ENCODE measurements at places on chromosomes 2 and 18.

DNA sequence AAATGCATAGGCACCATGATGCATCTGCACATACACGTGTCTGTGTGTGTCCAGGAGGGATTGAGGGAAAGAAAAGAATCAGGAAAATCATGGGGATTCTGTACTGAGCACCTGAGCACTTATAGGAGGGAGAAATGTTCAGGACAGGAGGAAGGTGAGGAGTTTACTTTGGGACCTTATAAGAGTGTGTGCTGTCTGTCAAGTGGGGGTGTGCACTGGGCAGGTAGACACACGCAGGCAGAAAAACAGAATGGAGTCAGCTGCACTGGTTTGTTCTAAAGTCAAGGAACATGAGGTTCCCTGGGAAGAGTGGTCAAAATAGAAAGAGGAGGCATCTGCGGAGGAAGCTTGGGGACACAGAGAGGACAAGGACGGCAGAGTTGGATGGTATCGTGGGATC, 92.2 kb upstream of the KCTD1 start:
- no peak for DNase-seq

DNA sequence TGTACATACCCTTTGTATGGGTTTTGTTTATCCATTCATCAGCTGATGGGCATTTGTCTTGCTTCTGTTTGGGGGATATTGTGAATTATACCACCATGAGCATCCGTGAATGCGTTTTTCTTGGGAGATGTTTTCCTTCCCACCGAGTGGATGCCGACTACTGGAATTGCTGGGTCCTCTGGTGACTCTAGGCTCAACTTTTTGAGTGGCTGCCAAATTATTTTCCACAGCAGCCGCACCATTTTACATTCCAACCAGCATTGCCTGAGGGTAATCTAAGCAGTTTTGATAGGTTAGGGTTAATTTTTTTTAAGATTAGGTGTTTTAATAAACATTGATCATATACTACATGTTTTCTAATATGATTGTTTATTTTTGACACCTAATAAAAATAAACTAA, 220.1 kb downstream of the SNTG2 start:
- DNase-seq, result no peak

- DNase-seq, result no peak
These were observed 13.9 kb downstream of the ERMN start for GRCh38 chr2:157311706-157312105.

DNA sequence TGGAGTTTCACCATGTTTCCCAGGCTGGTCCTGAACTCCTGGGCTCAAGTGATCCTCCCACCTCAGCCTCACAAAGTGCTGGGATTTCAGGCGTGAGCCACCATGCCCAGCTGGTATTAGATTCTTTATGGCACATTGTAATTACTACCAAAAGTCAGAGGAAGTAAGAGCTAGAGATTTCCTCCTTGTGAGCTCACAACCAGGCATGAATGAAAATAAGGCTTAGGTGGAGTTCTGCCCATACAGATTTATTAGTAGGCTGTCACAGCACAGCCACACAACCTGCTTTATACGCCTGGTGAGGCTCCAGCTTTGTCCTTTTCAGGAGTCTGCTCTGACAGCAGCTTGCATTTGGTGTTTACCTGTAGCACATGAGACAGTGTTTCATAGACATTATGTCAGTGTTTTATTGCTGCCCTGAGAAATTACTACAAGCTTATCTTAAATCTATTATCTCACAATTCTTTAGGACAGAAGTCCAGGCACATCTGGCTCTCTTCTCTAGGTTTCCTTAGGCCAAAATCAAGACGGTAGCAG, 156.6 kb downstream of the TANC1 start:
- DNase-seq, result no peak

GRCh38 chr2:232276084-232276732, 102.3 kb upstream of the ALPP start:
- DNase-seq, result no peak

DNA sequence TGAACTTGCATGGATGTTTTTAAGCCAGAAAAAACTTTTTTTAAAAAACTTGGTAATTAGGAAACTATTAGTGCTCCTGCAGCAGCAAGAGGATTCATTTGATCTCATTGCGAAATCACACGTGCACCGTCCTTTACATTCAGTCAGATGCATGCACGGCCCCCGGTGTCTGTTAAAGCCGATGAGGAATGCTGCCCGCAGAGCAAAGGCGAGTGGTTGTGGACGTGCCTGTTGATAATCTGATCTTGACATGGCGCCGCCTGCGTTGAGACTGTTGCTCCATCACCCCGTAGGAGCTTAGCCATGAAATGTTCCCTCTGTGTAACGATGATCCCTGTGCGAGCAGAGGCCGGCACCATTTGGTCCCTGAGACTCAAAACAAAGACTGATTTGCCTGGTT, 300.0 kb downstream of the GBX2 start:
- DNase-seq, result no peak

DNA sequence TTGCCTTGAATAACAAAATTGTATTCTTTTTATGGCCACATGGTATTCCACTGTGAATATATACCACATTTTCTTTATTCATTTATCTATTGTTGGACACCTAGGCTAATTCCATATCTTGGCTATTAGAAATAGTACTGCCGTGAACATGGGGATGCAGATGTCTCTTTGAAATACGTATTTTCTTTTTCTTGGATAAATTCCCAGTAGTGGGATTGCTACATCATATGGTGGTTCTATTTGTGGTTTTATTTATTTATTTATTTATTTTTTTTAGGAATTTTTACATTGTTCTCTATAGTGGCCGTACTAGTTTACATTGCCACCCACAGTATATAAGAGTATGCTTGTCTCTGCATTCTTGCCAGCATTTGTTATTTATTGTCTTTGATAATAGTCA, 679.8 kb upstream of the NRXN1 start:
- no peak for DNase-seq

GRCh38 chr2:141929331-141930252, 201.2 kb downstream of the LRP1B start:
- no peak for DNase-seq

- DNase-seq, result peak; percentile 6
These were observed 261.6 kb downstream of the ASXL3 start for GRCh38 chr18:33839452-33840211.

- no peak for DNase-seq
These were observed 589.9 kb downstream of the XIRP2 start for GRCh38 chr2:167478196-167478595.

DNA sequence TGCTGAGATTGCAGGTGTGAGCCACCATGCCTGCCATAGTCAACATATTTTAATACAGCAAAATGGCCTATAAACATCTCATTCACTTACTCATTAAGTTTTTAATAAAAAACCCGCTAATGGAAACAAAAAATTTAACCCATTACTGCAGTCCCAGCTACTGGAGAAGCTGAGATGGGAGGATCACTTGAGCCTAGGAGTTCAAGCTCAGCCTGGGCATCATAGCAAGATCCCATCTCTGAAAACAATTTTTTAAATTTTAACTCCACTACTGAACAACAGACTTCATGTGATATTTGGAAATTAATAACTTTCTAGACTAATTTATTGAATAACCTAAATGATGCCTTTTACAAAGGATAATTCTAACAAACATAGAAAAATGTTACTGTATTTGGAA, 5.4 kb downstream of the PPP4R3B start:
- DNase-seq, result no peak

Measured in hematopoietic multipotent progenitor cell treated with erythropoietin and hydrocortisone succinate and interleukin-3 and kit ligand, for 15 days (in vitro differentiated cells).